ENCODE measurements at places on chromosomes 3 and 15.

- DNase-seq, result peak; percentile 1
Observed at GRCh38 chr3:181103605-181104004, 114.1 kb upstream of the DNAJC19 start.

DNA sequence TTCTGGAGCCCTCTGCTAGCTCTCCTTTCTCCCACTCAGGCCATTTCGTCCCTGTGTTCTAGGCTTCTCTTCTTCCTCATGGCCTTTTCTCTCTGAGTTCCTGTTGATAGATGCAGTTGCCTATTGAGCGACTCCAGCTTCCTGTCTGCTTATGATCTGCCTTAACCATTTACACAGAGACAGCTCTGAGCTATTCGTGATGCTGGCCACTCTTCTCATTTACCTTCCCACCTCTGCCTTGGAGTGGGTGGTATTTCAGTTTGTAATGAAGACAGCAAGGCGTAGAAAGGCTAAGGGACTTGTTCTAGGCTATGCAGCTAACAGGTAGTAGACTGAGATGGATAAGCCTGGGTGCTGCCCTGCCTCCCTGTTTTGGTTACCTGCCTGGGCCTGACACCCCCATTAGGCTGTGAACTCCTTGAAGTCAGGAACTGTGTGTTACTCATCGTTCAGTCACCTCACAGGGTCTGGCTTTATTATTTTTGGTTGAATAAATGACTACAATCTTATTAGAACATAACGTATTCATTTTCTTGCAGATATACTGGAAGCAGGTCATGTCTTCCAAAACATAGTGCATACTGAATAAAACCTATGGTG is 12.6 kb upstream of the ZBTB47 start:
- DNase-seq, result no peak

DNA sequence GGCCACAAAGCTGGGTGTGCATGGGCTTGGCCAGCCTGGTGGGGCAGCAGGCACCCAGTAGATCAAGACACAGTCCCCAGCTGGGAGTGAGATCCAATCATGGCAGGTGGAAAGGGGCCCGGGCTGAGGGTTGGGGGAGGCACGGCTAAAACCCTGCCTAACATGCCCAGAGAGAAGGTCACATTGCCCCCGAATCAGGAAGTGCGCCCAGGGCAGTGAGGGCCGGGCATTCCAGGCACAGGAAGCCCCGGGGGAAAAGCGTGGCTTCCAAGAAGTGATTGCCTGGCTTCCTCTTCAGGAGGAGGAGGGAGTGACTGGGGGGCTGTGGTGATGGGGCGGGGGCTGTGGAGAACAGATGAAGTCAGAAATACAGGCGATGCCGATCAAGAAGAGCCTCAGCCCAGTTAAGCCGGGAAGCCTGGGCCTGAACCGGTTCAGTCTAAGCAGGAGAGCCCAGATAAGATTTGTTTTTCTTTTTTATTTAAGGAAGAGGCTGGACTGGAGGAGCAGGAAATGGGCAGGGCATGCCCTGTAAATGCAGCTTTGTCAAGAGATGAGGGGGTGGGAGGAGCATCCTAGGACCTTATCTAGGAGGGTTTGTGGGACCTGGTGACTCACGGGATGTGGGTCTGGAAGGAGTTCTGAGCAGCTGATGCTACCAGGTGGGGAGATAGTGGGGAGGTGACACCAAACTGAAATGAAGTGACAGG is 83.9 kb downstream of the CHSY1 start:
- DNase-seq, result peak; percentile 93

GRCh38 chr3:180657094-180657493 is 22.2 kb downstream of the CCDC39 start:
- no peak for DNase-seq

GRCh38 chr3:169071003-169071402 is 592.5 kb downstream of the MECOM start:
- DNase-seq, result peak; percentile 22

- DNase-seq, result no peak
Observed at GRCh38 chr15:59662260-59662659, 4.9 kb upstream of the GTF2A2 start.
